ENCODE measurements at places on chromosomes 1 and 21.

- no peak for DNase-seq
These were observed 25.0 kb downstream of the SRSF4 start for GRCh38 chr1:29156543-29157268.

- DNase-seq, result no peak
These were observed 18.7 kb upstream of the LBR start for GRCh38 chr1:225446595-225446960.

GRCh38 chr1:199307496-199308264, 668.8 kb downstream of the PTPRC start:
- DNase-seq, result no peak

- DNase-seq, result no peak
These were observed 38.0 kb upstream of the RASAL2 start for GRCh38 chr1:178055779-178056471.

DNA sequence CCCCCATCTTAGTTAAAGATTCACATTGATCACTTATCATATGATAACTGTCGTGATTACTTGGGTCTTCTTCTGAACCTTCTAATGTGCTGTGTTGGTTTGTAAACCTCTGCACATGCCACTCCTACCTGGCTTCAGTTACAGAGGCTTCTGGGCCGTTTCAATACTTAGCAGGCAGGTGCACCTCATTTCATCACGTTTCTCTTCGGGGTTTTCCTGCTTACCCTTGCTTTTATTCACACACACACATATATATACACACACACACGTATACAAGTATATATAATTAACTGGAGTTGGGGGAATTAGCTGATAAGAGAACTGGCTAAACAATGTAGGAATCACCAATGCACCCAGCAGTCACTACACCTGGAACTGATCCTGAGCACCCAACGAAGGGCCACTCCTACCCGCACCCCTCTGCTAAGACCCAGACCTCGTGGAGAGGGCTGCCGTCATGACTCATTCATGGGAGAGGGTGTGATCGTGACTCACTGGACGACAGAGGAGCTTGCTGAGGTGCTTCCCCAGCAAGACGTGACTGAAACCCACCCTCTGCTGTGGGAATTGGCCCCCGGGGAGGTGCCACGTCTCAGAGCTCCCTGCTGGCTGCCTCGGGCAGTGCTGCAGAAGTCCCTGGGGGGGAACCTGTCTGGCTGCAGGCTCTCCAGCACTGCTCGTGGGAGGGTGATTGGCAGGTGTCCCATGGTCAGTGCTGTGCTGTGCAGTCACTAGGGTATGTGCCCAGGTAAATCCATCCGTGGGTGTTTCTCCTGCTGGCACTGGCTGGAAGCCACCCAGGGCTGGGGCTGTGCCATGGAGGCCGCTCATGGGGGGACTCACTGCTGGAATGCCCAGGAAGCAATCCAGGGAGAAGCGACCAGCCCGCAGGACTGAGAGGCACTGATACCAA, 166.6 kb downstream of the DYRK1A start:
- DNase-seq, result no peak
